ENCODE measurements at places on chromosomes 1 and 21. TPM values are rescaled to one million over a fixed set of nuclear protein-coding genes. Genes with fewer than 3 reads are reported as not detected.

Gene OR10J1
- not detected for total RNA-seq

Gene USH2A
- total RNA-seq, result 0.03 TPM

Gene TIAM1
- total RNA-seq, result 21.6 TPM

Gene TRIM46
- total RNA-seq, result 2.3 TPM

Gene CELA2B
- not detected for total RNA-seq

Gene CCDC185
- not detected for total RNA-seq

Gene CD48
- total RNA-seq, result not detected

Gene NPL
- 6.9 TPM for total RNA-seq

Gene FGR
- 0.05 TPM for total RNA-seq

Gene CR1L
- total RNA-seq, result not detected

Gene DNAI4
- not detected for total RNA-seq

Gene TSSK3
- 1.5 TPM for total RNA-seq

Gene SAMD13
- total RNA-seq, result 0.61 TPM
